Stimulated activated CD8-positive, alpha-beta memory T cell treated with anti-CD3 and anti-CD28 coated beads, Interleukin-2, amount 100 ng/mL, for 1 hour (primary cell): ENCODE measurements at places on chromosomes 2 and 18.

- no peak for DNase-seq
Observed at GRCh38 chr2:163723348-163723747, 12.5 kb downstream of the FIGN start.

DNA sequence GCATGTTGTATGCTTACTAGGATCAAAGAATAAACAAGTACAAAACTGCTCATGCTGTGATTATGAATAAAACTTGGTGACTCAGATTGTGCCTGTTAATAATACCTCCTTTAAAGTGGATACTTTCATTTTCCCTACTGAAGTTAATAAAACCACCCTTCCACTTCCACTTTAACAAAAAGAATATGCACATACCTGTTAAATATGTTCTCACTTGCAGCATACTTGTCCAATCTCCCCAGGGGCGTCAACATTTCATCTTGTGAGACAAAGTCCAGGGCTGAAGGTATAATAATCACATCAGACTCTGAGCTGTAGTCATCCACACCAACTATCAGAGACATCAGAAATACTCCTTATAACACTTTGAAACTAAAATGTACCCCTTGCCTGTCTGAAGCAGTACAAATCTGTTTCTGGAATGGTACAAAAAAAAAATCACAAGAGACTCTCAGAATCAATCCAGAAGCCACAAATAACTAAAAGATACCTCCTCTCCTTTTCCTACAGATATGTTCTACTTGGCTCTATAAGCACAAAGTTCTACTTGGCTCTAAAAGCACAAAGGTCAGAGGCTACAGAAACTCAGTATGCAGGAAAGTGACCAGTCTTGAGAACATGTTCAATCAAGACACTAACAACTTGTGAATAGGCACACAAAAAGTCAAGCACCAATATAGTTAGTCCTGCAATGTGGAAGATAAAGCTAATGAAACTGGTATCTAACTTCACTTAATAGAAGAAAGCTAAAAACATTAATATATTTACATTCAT lies 19.3 kb downstream of the PPP4R1 start:
- no peak for DNase-seq

GRCh38 chr2:159202568-159203071 lies 83.9 kb downstream of the WDSUB1 start:
- no peak for DNase-seq

DNA sequence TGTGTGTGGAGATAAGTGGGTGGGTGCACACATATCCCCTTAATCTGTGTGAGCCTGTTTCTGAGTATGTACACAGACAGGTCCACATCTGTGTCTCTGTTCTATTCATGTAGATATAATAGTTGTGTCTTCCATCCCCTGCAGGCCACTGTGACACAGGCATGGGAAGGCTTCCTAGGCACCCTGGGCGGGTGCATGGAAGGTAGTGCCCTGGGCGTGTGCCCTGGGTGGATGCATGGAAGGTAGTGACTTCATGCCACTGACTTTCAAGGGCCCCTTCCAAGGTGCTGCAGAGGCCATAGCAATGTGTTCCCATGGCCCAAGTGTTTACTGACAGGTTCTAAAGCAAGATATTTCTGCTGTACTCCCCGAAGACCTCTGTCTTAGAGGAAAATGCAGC lies 462.5 kb upstream of the HS6ST1 start:
- DNase-seq: no peak

- no peak for DNase-seq
Observed at GRCh38 chr2:161972866-161973265, 101.1 kb downstream of the DPP4 start.

GRCh38 chr18:48297139-48297538 lies 112.0 kb downstream of the ZBTB7C start:
- DNase-seq: no peak

DNA sequence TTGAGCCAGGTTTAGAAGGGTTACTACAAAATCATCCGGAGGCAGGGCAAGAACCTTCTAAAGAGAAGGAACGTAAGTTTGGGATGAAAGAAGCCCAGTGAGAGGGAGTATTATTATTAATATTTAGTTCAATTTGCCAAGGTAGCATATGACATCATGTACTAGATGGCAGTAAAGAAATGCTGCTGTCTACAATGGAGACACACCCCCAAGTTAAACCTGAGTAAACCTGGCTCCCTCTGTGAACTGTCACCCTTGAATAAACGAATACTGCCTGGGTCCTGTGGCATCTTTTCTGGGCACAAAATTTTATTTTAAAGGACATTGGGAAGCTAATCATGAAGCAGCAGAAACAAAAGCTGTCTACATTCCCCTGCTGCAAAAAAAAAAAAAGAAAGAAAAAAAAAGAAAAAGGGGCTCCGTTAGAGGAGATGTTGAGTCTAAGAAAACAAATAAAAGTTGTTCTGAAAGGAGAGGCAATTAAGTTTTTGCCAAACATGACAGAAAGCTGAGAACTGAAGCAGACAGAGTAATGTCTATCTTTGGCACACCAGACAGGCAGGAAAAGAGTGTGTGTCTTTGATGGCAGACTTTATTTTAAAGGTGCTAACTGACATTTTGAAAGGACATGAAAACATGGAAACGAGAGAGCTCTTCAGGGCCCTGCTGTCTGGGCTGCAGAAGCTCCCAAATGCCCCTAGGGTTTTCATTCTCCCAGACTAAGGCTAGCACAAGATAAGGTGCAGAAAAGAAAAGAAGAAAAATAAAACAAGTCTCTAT lies 557.7 kb upstream of the CHAC2 start:
- no peak for DNase-seq

DNA sequence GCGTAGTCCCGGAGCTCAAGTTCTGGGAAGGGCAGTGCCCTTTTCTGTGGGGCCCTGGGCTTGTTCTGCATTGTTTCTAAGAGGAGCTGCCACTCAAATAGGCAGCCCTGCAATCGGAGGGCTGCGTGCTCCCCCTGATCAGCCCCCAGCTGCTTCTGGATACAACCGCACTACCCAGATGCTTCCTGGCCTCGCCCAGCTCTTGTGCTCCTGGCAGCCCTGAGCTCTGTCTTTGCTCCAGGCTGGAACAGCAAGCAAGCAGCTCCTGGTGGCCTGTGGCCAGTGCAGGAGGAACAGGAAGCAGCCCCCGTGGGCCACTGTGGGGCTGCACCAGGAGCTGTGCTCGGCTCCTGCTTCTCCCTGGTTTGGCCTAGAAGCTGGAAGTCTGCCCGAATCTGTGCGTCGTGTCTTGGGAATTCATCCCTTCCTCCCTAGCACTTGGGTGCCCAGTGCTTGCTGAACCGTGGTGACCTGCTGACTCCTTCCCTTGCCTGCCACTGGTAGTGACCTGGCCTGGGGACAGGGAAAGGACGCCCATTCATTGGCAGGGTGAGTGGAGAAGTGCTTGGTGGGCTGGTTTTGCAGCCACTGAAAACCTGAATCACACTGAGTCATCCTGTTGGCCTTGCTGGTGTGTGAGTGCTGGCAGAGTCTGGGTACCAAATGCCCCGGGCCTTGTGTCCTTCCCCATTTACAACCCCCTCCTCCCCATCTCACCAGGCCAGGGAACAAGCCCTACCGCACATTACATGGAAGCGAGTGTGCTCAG lies 27.3 kb upstream of the NTSR2 start:
- DNase-seq: no peak

- no peak for DNase-seq
Observed at GRCh38 chr2:144071461-144071860, 448.5 kb downstream of the ZEB2 start.

DNA sequence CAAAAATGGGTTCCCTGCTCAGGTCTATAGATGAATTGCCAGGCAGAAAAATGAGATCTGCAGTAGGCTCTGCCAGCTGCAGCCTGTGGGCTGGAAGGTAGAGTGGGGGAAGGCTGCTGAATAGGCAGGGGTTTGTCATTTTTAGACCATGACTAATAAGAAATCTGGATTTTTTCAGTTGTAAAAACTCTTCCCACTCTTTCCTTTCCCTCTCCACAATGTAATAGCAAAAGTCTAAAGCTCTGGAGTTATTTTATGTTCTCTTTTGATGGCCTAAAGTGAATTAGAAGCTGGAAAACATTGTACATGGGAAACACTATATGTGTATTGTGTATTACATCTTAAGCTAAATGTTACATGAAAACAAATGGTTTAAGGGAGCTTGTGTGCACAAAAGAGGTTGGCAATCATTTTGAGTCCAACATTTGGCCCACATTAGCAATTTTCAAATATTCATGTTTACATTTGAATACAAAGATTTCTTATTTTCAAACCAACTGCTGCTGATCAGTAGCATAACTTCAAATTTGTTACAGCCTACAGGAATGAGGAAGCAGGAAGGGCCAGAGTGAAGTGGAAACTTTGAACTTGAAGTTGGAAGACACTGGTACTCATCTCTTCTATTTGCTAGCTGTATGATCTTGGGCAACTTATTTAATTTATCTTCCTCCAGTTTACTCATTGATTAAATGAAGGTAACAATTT lies 407.1 kb downstream of the SLC4A3 start:
- DNase-seq: no peak

DNA sequence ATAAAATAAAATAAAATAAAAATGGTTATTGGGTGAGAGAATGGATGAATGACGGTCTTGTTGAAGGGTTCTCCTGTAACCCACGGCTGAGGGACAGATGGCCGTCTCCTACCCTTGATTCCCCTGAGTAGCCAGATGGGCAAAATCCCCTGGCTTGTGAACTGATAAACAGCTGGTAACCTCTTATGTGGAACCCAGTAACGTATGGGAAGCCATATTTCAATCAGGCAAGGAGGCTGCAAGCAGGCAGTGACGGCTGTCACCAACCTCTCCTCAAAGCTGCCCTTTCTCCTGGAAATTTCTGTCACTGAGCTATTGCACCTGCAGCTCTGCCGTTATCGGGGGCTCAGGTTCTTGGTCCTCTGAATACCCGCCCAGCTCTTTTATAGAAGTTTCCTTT lies 165.3 kb upstream of the SMAD2 start:
- no peak for DNase-seq

GRCh38 chr2:205628422-205628821 lies 53.9 kb upstream of the NRP2 start:
- no peak for DNase-seq

GRCh38 chr2:231337807-231338759 lies 57.4 kb upstream of the B3GNT7 start:
- DNase-seq: no peak

- no peak for DNase-seq
Observed at GRCh38 chr2:131031875-131032274, 61.4 kb downstream of the FAM168B start.

DNA sequence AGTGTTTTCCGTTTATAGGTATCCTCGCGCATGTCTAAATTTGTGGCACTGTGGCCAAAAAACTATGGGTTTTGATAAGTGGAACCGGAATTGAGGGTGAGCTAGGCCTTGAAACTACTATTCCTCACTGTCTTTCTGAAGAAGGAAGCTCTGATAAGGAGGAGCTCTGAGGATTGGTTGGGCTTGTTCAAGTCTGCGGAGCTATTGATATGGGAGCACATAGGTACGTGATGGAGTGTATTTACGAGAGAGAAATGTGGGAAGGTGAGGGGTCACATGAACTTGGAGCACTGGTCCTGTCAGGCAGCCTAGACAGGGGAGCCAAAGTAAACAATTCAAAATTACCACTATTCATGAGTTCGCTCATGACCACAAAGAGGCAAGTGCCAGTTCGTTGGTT lies 131.4 kb downstream of the BABAM2 start:
- DNase-seq: no peak

GRCh38 chr18:27861539-27861938 lies 315.4 kb downstream of the CDH2 start:
- no peak for DNase-seq

GRCh38 chr2:75200140-75201096 lies 1.1 kb upstream of the TACR1 start:
- DNase-seq: no peak

DNA sequence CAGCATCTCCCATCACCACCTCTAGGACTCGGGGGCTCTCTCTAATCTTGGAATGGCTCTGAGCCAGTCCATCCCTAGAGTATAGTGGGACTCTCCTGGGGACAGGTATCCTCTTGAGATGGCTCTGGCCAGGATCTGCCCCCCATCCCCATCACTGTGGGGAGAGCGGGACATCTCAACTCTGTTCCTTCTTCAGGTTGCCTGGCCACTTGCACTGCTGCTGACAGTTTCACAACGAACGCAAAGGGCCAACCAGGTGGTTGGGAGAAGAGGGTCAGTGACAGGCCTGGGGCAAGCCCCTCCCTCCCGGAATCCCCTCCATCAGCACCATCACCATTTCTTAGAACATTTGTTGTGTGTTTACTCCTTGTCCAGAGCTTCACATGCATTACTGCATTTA lies 62.6 kb downstream of the CIB4 start:
- DNase-seq: no peak

DNA sequence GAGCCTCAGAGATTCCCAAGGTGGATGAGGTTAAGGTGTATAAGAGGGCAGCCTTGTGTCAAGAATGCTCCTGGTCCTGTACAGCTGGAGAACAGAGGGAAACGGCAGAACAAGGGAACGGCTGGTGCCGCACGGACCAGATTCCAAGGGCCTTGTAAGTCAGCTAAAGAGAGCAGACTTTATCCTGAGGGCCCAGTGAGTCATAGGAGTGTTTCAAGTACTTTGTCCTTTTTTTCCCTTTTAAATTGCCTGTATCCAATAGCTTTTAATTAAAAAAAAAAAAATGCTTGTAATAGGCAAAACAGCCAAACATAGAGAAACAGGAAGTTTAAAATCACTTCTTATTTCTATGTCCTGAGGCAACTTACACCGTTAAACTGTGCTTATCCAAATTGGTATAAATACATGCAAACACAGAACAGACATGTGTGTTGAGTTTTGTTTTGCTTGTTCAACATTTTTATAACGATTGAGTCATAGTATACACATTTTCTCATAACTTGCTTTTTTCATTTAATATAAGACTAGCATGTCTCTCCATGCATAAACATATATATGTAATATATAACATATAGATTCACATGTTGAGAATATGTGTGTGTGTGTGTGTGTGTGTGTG lies 42.1 kb upstream of the EVA1A start:
- DNase-seq: no peak

- no peak for DNase-seq
Observed at GRCh38 chr18:72899338-72899737, 31.6 kb upstream of the NETO1 start.

GRCh38 chr18:58697146-58697545 lies 25.9 kb downstream of the MALT1 start:
- DNase-seq: no peak

DNA sequence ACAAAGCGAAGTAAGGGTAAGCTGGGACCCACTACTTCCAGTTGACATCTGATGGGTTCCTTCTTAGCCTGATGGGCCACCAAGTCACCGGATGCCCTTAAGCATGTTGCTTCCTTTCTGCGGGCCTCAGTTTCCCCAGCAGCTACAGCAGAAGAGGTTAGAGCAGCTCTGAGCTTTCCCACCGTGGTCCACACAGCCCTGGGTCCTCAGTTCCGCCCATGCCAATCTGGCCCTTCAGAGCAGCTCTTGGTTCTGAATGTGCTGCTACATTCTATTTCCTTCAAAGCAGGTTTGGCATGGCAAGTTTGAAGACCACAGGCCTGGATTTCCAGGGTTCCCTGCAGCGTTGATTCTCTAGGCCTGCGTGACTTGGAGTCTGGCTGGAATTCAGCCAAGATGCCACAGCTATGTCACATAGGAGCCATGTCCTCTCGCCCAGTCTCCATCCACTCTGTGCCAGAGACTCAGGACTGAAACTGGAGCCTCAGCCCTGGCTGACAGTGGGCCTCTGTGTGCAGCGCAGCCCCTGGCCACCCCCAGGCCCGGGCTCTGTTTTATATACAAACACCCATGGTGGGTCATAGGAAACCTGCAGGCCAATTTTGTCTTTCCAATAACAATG lies 79.6 kb downstream of the TFCP2L1 start:
- DNase-seq: no peak
